Brain (organoid and tissue), 16 donors: ENCODE measurements at places on chromosomes 4 and X.

- DNase-seq = no peak
These were observed 6.2 kb upstream of the ARHGAP10 start for GRCh38 chr4:147725673-147726072.

GRCh38 chr4:95510877-95511276, 37.9 kb downstream of the UNC5C start:
- DNase-seq = no peak

- DNase-seq = no peak
These were observed 69.6 kb downstream of the MAML3 start for GRCh38 chr4:140084385-140084784.

GRCh38 chrX:55026143-55026542, 4.6 kb downstream of the ALAS2 start:
- DNase-seq = no peak

DNA sequence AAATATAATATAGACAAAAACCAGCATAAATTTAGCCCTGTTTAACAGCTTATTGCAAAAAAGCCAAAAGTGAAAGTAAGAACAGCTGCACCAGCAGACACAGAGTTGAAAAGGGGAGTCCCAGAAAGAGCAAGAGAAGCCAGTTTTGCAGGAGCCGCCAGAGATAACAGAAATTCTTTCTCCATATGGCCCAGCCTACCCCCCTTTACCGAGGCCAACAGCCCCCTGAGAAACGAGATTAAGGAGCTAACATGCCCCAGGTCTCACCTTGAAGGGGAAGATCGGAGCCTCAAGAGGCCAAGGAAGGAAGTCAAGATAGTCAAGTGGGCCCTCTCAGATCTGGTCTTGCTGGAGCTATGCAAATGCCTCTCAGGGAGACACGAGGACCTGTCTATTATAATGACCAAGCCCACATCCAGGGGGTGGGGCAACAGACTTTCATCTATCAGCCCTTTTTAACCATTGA, 4.8 kb downstream of the ACOX3 start:
- DNase-seq = no peak

- no peak for DNase-seq
These were observed 20.3 kb downstream of the RGN start for GRCh38 chrX:47098338-47099094.

- no peak for DNase-seq
These were observed 20.2 kb upstream of the TCP11X2 start for GRCh38 chrX:102491766-102492165.

- no peak for DNase-seq
These were observed 11.6 kb upstream of the TTC29 start for GRCh38 chr4:146957237-146957636.

DNA sequence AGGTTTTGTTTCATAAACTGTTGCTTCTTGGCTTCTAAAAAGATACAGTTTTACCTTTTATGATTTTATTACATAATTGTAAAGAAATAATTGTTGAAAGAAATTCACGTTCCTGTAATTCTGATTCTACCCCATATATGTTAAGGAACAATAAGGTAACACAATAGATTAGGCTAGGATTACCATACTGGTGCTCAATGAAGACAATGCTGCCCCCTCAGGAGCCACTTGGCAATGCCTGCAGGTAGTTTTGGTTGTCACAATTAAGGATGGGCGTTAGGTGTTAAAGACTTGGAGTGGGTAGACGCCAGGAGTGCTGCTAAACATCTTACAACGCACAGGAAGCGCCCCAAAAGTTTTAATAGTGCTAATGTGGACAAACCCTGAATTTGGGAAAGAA, 133.2 kb downstream of the NLGN4X start:
- DNase-seq = no peak

GRCh38 chr4:40238008-40238699, 41.3 kb downstream of the RHOH start:
- no peak for DNase-seq

DNA sequence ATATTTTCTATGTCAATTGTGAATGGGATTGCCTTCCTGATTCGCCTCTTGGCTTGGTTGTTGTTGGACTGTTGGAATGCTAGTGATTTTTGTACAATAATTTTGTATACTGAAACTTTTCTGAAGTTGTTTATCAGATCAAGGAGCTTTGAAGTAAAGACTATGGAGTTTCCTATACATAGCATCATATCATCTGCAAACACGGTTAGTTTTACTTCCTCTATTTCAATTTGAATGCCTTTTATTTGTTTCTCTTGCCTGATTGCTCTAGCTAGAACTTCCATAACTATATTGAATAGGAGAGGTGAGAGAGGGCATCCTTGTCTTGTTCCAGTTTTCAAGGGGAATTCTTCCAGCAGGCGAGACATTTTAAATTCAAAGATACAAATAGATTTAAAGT, 226.5 kb downstream of the FBXO8 start:
- DNase-seq = no peak

DNA sequence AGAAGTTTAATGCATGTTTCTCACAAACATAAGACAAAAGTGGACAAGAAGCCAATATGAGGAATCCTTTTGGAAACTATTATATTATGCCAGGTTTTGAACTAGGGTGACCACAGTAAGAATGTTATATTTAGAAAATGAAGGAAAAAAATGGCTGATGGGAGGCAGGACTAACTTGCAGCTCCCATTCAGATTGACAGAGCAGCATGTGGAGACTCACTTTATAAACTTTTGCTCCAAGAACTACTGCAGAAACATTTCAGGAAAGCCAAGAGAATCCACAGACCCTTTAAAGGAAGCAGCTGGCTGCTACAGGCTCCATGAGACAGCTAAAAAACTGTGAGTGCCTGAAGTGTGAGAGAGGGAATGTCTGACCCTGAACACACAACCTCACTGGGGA, 738.6 kb upstream of the GRIA3 start:
- DNase-seq = no peak

- DNase-seq = no peak
These were observed 180.0 kb downstream of the SH3KBP1 start for GRCh38 chrX:19707246-19707871.

DNA sequence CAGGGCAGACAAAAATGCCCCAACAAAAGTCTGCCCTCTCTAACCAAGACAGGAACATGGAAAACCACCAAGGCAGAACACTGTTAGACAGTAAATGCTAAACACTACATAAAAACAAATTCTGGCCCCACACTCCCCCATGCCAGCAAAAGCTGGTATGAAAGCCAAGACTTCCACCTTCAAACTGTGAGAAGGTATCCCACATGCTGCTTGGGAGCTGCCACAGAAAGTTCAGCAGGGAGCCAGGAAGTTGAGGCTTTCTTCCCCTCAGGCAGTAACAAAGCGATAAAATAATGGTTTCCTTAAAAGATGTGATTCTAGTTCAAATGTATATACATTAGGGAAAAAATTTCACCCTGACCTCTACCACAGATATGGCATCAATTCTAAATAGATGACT, 770.4 kb upstream of the NDST4 start:
- DNase-seq = no peak

GRCh38 chrX:134604701-134605311, 53.5 kb downstream of the PLAC1 start:
- DNase-seq = no peak
